Hepatocyte (in vitro differentiated cells): ENCODE measurements at places on chromosomes 4 and X. TPM values are rescaled to one million over a fixed set of nuclear protein-coding genes. Genes with fewer than 3 reads are reported as not detected.

The ARHGEF38 gene
- total RNA-seq = 3.7 and 4.0 TPM in 2 replicates

The UTP14A gene
- 11.4 and 13.1 TPM in 2 replicates for total RNA-seq

The F9 gene
- 8.0 and 13.0 TPM in 2 replicates for total RNA-seq

The DCAF8L2 gene
- not detected in 2 replicates for total RNA-seq

The APLN gene
- 0.16 and 0.30 TPM in 2 replicates for total RNA-seq

The FMR1NB gene
- not detected in 2 replicates for total RNA-seq

The HMX1 gene
- total RNA-seq = not detected in 2 replicates
